Activated CD4-positive, alpha-beta T cell treated with anti-CD3 and anti-CD28 coated beads for 1 hour (primary cell): ENCODE measurements at places on chromosomes 2 and 18.

GRCh38 chr18:48835119-48835518 lies 115.6 kb downstream of the SMAD7 start:
- DNase-seq = no peak

GRCh38 chr18:41121116-41121826 lies 833.8 kb upstream of the PIK3C3 start:
- no peak for DNase-seq

- DNase-seq = no peak
Measured at GRCh38 chr2:37326285-37326684, 1.7 kb upstream of the PRKD3 start.

DNA sequence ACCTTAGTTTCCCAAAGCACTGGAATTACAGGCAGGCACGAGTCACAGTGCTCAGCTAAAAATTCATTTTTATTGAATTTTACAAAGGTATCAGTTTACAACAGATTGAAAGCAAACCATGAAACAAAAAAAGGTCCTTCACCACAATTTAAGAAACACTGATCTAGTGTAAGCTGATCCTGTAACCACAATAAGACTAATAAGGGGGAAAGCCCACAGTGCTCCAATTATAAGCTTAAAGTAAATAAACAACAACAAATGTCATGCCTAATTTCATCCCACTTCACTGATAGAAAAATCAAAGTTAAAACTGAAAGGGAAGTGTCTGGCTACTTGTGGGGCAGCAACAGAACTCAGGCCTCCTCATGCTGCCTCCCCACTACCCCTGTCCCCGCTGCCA lies 49.2 kb downstream of the ICA1L start:
- DNase-seq = no peak

DNA sequence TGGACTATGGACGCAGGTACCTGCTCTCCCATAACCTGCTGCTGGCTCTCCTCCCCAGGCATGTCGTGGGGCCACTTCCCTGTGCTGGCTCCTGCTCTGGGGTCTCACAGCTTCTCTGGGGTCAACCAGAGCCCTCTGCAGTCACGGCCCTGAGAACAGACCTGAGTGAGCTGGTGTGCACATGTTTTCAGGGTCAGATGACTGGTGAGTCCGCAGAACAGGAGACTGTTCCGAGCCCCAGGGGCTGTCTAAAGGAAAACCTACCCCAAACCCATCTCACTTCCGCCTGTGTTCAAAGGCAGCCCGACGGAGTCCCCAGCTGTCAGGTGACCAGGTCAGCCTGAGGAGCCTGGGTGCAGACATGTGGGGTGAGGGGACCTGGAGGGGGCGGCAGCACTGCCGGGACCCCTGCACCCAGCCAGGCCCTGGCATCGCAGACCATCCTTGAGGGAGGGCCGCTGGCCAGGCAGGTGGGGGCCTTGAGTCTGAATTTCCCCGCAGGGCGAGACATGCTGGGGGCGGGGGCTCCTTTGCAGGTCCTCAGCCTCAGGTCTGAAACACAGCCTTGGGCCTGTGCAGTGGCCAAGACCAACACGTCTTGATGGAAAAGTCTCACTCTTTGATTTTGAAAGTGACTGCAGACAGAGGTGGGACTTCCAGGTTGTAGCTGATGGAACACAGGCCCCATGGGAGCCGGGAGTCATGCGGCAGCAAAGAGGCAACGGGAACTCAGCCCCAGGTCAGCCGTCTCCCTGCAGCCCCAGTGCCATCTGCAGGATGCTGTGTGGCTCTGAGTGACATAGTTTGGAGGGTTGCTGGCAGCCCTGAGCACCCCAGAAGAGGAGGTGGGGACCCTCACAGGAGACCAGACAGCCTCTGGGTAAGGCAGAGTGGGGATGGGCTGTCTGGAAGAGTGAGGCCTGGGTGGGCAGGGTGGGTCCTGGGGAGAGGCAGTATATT lies 65.3 kb downstream of the TWIST2 start:
- DNase-seq = no peak

DNA sequence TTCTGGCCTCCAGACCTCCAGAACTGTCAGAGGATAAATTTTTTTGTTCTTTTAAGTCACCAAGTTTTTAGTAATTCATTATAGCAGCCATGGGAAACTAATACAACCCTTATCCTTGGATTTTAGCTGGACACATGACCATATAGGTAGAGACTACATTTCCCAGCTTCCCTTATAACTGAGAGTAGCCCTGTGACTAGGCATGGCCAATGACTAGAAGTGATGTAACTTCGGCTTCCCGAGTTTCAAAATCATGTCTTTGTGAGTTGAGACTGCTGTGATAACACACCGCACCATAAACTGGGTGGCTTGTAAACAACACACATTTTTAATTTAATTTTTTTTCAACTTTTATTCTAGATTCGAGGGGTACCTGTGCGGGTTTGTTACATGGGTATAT lies 134.0 kb upstream of the SERTAD2 start:
- no peak for DNase-seq

DNA sequence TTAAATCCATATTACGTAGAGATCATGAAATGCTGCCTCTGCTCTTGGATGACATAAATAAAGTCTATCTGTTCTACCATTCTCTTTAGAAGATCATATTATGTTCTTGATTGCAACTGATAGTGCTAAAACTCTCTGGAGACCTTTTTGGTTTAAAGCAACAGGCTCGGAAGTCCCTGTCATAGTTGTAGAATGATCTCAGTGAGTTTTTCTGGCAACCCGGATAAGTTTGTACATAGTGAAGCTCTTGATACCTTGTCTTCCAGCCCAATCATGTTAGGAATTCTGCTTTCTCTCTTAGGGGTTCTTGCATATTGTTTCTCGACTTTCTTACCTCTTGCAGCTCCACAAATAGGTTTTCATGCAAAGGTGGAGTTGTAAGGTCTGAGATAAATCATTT lies 156.1 kb downstream of the TTC27 start:
- no peak for DNase-seq

- DNase-seq = no peak
Measured at GRCh38 chr2:68452158-68452900, 14.8 kb downstream of the FBXO48 start.

DNA sequence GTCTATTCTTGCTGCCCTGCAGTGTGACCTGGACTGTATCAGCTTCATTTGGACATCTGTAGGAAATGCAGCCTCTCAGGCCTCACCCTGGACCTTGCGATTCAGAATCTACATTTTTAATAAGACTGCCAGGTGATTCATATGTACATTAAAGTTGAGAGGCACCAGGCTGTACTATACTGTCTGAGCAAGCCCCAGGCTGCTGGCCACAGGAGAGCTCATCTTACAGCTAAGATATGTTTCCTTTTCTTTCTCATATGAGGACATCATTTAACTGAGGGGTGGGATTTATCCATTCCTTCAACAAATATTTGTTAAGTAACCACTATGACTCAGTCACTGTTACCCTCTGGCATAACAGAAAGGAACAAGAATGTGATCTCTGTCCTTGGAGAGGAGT lies 78.2 kb upstream of the GCFC2 start:
- DNase-seq = no peak

DNA sequence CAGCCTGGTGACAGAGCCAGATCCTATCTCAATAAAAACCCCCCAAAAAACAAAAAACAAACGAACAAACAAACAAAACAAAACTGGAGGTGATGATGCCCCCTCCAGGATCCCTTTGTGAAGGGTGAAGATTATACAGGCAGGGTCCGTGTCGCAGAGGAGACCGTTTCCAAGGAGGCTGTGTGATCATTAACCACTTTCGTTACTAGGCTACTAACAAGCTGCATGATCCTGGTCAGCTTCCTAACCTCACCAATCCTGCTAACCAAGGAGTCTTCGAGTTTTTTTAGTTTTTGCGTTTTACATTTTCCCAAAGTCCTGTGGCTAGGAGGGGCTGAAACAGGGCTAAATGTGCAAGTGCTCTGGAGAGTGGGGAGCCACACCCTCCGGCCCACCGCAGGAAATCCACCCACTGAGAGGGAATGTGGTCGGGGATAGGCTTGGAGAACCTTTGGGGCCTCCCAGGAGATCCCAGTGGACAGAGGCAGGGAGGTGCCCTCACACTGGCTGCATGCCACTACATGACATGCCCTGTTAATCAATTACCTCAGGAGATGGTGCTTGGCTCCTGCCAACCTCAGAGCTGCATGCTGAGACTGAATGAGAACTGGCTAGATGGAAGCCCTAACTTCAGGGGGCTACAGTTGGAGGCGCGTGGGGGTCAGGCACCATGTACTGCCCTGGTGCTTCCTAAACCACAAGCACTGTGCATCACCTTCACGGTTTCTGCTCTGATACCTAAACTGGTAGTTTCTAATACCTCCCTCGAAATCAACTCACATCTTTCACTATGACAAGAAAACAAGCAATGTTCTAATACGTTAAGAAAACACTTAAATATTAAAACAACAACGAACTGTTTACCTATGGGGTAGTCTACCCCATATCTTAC lies 67.5 kb upstream of the RGPD5 start:
- DNase-seq = no peak

DNA sequence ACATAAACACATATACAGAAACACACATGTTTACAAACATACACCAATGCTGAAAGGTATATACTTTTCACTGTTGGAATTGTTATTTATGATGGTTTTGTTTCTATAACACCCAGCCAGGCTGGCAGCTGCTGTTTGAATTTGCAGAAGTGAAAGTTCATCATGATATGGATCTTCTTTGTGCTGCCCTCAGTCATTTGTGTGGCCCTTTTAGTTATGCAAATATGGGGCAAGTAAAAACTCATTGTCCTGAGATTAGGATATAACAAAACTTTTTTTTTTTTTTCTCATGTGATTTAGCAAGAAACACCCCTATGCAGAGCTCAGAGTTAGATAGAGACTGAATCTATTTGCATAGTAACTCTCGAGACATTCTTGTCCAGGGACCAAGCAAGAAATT lies 714.1 kb downstream of the KCNJ3 start:
- DNase-seq = no peak

- no peak for DNase-seq
Measured at GRCh38 chr2:22995576-22995975, 389.4 kb upstream of the KLHL29 start.

DNA sequence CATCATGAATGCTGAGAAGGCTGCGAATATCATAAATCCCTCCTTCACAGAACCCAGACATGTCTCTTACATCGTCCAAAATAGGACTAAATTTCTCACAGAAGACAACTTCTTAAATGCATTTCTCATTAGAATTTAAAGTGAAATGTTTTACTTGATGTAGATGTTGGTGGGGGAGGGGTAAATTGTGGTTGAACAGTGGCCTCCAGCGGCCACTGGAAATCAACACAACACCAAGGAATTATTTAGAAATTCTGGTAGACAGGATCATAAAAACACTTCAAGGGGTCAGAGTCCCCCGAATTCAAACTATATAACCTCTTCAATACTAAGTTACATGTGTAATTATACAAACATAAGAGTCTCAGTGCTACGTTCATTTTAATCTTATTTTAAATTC lies 135.9 kb downstream of the ABCA12 start:
- DNase-seq = no peak

DNA sequence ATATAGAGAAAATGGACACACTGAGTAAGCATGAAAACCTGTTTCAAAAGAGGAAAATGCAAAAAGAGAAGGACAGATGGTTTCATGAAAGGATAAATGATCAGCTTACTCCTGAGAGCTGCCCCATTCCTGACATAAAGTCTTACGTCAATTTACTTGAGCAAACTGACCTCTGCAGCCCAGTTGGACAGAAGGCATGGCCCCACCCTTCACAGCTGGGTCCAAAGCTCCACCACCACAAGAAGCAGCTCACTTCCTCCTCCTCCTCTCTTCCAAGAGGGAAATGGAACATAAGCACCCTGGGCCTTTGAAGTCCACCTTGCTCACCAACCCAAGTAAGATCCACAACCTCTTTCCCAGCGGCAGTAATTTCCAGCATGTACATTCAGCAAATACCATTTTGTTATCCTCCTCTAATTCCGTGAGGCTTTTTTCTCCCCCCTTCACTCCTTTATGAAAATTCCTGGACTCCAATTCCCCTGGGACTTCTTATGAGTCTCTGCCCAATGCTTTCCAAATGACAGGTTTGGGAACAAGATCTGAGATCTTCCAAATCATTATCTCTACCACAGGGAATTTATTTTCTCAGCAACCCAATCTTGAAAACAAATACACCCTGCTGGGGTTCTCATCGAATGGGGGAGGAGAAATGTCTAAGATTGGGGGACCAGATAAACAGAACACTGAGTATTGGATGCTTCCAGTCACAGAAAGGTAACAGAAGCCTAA lies 10.1 kb downstream of the COL4A4 start:
- DNase-seq = no peak

DNA sequence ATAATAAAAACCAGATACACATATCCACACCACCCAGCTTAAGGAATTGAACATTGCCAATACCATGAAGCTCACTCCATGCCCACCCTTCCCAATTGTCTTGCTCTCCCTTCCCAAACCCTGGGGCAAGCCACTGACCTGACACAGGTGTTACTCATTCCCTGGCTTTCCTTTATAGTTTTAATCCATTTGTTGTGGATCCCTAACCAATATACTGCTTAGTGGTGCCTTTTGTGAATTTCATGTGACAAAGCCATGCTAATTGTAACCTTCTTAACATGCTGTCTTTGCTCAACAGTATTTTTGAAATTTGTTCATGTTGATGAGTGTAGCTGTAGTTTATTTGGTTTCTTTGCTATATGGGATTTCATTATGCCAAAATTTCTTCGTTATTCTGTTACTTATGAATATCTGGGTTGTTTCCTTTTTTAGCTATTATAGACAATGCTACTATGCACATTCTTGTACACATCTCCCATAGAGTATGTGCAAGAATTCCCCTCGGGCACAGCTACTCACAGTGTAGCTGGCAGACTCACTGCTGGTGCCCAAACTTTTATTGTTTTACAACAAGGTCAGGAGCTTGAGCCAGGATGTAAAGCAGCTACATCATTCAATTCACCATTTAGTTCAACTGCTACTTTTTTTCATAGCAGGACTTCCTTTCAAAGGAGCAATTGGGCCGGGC lies 90.8 kb upstream of the ATL2 start:
- DNase-seq = no peak

GRCh38 chr2:113175042-113175628 lies 1.4 kb downstream of the PSD4 start:
- DNase-seq = no peak

DNA sequence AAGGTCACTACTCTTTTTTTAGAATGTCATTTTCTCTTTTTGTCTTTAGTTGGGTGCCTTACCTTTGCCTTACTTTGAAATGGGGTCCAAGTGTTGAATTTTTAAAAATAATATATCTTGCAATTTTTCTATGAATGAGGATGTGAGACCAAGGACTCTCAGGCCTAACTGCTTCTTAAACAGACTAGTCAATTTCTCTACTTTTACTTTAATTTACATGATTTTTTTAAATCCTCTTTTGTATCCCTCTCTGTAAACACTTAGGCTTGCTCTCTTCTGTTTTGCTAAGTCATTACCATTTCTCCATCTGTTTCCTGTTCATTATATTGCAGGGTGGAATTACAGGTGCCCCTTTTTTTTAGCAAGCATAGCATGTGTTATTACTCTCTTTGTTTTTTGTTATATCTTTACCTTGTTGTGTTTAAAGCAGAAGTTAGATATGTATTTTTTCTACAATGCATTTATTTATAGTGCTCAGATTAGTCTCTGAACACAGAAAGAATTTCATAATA lies 261.8 kb downstream of the SPAG16 start:
- no peak for DNase-seq
